ENCODE measurements at places on chromosomes 6 and 20.

GRCh38 chr6:72031471-72031870, 145.1 kb downstream of the RIMS1 start:
- no peak for DNase-seq

- no peak for DNase-seq
These were observed 193.7 kb downstream of the GPX5 start for GRCh38 chr6:28719275-28719940.

DNA sequence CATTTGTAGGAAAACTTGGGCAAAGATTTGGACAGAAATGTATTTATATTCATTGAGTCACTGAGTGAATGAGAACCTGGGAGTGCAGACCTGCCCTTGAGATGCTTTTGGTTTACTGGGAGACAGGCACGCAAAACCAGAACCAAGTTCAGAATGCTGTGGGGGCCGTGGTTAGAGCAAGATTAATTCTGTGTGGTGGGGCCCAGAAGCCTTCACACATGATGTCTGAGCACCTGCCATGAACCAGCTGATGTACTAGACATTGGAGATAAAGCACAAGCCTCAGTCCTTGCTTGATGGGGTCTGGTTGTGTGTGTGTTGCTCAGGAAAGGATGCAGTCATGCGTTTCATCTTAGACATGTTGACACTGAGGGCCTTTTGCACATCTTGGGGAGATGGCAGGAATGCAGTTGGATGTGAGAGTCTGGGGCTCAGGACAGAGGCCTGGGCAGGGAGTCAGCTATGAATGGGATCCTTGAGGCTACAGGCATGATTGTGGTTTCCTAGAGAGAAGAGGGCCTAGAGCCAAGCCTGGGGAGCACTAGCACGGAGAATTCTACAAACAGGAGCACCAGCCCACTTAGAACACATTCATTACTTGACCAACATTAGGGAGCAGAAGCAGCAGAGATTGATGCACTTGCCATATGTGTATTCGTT, 114.3 kb upstream of the TMEM181 start:
- DNase-seq, result no peak

DNA sequence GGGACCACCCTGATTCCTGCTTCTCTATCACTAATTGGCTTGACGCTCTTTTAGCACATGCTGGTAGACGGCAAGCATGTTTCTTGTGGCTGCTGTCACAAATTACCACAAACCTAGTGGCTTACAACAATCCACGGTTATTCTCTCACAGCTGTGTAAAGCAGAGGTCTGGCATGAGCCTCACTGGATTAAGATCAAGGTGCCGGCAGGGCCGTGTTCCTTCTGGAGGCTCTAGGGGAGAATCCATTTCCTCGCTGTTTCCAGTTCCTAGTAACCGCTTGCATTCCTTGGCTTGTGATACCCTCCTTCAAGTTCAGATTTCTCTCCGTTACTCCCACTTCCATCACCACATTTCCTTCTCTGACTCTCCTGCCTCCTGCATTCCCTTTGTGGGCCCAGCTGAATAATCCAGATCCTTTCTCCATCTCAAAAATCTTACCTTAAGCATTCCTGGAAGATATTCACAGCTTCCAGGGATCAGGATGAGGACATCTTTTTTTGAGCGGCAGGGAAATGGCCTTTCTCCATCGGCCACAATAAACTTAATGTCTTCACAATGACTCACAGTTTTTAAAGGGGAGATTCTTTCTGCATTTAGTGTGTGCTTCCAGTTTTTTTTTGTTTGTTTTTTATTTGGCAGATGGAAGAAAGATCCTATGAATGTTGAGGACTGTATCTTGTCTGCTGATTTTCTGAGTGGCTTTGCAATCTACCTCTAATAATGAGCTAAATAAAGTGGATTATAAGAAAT, 39.9 kb downstream of the BMP6 start:
- DNase-seq, result no peak

DNA sequence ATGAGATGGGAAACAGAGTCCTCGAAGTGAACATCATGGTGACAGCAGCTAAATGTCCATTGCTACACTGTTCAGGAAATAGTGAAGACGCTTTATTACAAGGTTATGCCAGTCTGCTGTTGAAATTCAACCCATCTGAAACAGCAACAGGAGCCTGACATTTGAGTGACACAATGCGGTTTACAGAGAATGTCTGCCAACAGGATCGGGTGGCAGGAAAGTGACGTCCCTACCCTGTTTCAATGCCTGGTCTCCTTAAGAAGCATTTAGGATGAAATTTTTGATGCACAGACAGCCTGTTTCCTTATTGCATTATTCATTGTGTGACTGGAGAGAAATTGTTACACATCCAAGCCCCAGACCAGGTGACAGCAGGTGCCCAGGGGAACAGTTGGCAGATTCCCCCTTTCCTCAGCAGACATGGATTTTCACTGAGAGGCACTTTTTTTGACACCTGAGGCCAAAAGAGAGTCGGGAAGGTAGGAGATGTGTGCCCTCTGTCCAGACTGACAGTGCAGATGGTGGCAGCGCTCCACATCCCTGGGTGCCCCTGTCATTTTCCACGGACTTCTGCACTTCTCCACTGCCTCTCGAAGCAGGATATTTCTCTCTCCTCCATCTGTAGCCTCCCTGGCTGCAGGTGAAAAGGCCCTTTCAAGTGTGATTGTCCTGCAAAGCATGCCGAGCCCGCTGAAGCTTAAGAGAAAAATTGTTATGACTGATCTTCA, 87.9 kb downstream of the BFSP1 start:
- DNase-seq, result no peak

- DNase-seq, result no peak
These were observed 265.9 kb downstream of the COL12A1 start for GRCh38 chr6:74939721-74940620.
